Common myeloid progenitor, CD34-positive (primary cell): ENCODE measurements at places on chromosomes 3 and 15.

GRCh38 chr3:192062186-192062585 lies 601.2 kb downstream of the PYDC2 start:
- DNase-seq = no peak

GRCh38 chr15:97522347-97522746 lies 438.2 kb upstream of the ARRDC4 start:
- no peak for DNase-seq

DNA sequence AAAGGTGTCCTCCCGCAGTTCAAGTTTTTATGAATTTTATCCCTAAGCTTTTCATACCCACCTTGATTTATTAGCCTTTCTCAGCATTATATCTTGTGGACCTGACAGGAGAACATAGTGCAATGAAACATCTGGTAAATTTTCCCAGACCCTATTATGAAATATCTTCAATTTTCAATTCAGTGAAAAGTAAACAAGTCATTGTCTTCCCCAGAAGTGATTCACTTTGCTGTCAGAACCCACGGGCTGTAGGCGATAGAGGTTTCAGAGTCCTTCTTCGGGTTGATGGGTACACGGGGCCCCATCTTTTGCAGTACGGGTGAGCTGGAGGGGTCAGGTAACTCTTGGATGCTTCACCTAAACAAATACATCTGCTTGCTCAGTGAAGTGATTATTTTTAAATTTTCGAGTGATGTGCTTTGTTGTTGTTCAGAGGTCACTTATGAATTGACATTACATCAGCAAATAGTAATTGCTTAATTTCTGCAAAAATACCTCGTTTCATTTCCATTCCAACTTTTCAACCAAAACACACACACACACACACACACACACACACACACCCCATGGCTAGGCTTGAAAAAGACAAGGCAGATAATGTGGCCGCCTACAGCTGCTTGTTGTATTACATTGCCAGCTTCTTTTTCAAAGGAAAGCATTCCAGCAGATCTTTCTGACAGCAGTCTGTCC lies 102.9 kb downstream of the SEMA6D start:
- DNase-seq = no peak

DNA sequence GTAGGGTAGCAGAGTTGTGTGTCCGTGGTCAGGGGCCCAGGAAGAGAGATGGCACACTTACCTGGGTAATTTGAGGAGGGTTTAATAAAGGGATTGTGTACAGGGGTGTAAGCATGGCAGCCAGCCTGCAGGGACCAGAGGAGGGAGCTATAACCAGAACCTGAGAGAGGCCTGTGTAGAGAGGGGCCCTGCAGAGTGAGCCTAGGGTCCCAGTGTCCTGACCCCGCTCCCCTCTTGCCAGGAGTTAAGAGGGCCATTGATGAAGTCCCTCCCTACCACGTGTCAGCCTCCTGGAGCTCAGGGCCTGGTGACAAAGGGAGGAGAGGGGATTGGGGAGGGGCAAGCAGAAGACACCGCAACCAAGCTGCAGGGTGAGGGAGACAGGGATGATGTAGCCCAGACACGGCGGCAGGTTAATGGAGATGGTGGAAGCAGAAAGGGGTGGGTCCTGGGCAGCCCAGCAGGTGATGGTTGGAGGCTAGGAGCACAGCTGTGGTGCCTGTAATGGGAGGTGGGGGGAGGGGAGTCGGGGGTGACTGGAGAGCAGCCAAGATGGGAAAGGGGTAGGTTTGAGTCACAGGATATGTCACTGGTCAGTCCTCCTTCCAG lies 165.4 kb upstream of the TOPAZ1 start:
- DNase-seq = no peak

- DNase-seq = peak; percentile 76
Observed at GRCh38 chr3:13110678-13111116, 37.5 kb upstream of the IQSEC1 start.

DNA sequence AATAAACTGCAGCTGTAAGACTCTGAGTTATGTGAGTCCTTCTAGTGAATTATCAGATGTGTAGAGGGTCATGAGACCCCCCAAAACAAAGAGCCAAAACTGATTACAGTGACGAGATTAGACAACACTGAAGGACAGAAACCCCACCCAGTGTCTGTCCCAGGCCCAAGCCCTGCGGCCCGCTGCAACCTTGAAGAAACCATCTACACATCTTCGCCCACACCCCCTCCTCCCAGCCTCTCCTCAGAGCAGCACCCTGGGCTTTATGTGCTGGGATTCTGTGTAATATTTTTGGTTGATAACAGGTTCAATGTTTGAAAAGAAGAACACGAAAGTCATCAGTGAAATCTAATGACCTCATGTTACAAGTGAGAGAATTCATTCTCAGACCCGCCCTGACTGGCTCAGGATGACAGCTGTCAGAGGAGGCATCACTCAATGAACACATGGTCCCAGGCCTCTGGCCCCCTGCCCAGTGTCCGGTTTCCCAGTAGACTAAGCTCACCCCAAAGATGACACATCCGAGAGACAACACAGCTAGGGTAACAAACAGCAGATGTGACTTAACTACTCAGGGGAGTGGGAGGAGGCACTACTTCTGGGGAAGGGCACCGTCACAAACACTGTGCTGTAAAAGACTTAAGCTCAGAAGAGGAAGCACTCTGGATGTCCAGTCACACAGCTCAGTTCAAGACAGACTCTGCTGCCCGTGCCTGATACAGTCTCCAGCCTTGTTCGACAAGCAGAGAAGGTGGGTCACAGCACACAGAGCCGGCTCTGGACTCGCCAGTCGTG lies 48.9 kb downstream of the NIPA2 start:
- no peak for DNase-seq

DNA sequence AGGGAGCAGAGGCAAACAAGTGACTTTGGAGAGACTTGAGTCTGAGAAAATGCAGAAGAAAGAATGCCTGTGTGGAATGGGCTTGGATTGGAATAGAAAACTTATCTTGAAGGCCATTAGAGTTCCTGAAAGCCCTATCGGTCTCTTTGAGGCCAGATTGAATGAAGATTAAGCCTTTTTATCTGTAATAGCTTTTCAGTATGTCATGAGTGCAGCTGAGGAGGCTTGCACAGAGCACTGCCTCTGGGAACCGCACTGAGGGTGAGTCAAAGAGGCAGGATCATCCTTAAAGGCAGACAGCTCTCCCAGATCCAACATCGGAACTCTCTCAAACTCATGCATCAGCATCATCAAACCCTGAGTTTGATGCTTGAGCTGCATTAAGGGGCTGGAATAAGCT lies 515.2 kb downstream of the NTRK3 start:
- no peak for DNase-seq

- peak; percentile 56 for DNase-seq
Observed at GRCh38 chr3:31934018-31934417, 47.0 kb downstream of the OSBPL10 start.

GRCh38 chr3:82473864-82474541 lies 712.6 kb upstream of the GBE1 start:
- no peak for DNase-seq

DNA sequence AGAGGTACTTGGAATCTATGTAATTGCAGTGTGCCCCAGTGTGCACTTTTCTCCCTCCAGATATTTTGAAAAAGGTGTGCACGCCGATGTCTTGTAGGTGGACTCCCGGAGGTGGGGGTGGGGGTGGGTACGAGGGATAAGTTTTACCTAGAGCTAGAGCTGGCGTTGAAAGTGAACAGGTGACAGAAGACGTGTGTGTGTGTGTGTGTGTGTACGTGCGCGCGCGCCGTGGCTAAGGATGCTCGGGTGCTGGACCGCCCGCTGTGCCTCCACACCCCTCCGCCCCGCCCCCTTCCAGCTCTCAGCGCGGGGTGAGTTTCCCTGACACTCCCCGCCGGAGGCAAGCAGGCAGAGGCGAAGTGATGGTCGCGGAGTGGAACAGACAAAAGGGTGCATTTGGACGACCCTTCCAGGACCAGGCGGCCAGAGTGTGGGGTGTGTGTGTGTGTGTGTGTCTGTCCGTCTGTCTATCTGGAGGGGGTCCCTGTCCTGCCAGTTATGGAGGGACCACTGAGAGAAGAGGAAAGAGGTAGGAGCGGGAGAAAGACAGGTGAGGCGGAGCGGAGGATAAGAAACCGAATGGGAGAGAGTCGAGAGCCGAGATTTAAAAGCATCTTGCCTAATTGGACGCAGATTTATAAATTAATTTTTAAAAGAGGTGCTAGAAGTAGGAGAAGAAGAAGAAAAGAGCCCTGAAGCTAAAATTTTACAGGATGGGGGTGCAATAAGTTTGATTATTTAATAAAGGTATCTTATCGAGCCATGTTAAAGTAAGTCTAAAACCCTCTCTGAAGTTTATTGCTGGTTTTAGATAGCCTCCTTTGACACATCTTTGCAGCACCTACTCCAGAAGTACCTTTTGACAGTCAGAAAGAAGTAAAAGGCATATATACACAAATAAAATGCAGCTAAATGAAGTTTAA lies 335.8 kb upstream of the THRB start:
- peak; percentile 7 for DNase-seq

DNA sequence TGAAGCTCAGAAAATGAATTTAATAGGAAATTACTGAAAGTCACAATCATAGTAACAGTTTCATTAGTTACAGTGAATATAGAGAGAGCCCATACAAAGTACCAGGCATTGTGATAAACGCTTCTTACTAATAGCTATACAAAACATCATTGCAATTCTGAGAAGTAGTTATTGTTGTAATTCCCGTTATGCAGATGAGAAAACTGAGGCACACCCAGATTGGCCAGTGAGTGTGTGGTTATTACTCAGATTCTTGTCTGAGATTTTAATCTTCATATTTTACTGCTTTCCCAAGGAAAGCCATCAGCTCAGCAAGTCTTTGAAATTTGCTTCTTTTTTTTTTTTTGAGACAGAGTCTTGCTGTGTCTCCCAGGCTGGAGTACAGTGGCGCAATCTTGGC lies 14.3 kb downstream of the FLNB start:
- no peak for DNase-seq

DNA sequence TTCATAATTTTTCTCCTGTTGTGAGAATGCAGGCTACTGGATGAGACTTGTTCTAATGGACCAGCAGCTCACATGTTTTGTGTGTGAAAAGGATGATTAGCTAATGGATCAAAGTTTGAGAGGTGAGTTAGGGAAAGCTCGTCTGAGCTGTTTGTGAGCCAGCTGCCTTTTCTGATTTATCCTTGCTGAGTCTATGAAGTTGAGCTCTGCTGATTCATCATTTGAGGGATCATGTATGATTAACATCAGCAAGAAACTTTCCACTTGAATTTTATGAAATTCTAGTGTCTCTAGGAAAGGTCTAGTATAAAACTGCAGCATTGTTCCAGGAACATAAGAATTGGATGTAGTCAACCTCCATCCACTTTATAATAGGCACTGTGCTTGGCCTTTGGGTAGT lies 698.7 kb downstream of the NTRK3 start:
- no peak for DNase-seq

- peak; percentile 49 for DNase-seq
Observed at GRCh38 chr3:99753268-99753975, 64.2 kb upstream of the CMSS1 start.

DNA sequence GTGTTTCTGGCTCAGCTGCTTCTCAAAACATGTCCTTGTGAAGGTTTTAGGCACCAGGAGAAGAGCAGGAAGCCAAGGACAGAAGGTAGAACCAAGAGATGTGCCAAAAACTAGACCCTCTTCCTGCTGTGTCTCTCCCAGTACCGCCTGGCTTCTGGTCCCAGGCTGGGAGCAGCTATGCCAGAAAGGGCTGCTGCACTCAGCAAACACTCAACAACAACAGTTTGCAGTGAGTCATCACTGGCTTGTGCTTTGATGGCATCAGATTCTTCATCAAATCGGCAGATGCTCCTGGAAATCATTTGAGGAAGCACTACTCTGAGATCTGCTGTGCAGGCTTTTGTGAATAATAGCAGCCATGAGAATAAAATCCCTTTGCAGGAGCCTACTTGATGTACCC lies 63.2 kb downstream of the DGKG start:
- DNase-seq = peak; percentile 6

- no peak for DNase-seq
Observed at GRCh38 chr3:86245360-86245759, 745.6 kb downstream of the VGLL3 start.

- peak; percentile 49 for DNase-seq
Observed at GRCh38 chr3:171967137-171967783, 72.1 kb upstream of the FNDC3B start.

GRCh38 chr15:57566834-57567233 lies 24.9 kb upstream of the MYZAP start:
- no peak for DNase-seq

- DNase-seq = no peak
Observed at GRCh38 chr15:77646104-77646694, 13.5 kb upstream of the LINGO1 start.

GRCh38 chr3:153820035-153820434 lies 301.2 kb upstream of the ARHGEF26 start:
- peak; percentile 55 for DNase-seq

DNA sequence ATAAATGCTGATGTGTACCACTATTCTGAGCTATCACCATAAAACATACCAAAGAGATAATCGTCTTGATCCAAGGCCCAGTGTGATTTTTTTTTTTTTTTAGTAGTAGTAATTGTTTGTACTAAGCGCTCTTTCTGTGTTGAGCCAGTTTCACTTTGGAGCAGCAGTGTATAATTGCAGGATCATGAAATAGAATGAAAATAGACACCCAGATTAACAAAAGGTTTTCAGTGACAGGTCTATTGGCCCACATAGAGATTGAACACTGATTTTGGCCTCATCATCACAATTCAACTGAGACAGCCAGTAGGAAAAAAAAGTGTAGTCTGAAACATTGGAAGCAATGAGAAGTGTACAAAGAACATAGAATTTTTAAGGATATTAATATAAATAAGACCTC lies 749.8 kb downstream of the NAALADL2 start:
- no peak for DNase-seq

DNA sequence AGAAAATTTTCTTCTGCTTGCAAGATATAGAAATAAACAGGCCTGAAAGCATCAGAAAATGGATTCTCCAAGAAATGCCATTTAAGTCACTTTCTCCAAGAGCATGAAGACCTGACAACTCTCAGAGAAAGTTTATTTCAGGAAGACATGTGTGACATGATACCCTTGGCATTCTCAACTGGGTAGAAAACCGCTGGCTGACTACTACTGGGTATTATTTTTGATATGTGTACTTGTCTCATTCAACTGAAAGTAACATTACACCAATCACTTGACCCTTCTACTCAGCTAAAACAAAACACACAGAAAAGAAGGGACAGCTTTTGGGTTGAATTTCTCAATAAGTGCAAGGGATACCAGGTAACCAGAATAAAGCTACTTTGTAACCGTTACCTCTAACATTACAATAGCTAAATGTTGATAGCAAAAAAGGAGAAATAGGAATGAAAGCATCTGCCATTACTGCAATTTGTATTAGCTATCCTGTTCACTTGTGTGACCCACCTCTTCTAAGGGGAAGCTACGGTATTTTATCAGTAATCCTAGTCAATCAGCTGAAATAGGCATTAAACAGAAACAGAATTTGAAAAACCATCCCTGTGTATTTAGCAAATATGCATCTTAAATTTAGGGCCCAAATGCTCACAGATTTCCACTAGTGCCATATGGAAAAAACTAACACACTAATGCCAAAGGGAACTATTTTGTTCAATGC lies 7.3 kb downstream of the TRA2B start:
- DNase-seq = no peak

GRCh38 chr3:40582401-40583027 lies 57.8 kb downstream of the ZNF621 start:
- DNase-seq = no peak

GRCh38 chr3:32794487-32795308 lies 23.1 kb upstream of the TRIM71 start:
- no peak for DNase-seq

GRCh38 chr15:61479613-61480012 lies 250.5 kb upstream of the RORA start:
- DNase-seq = no peak

GRCh38 chr15:49036650-49037545 lies 9.3 kb downstream of the SECISBP2L start:
- peak; percentile 26 for DNase-seq
